ENCODE measurements at places on chromosomes 3 and 15.

DNA sequence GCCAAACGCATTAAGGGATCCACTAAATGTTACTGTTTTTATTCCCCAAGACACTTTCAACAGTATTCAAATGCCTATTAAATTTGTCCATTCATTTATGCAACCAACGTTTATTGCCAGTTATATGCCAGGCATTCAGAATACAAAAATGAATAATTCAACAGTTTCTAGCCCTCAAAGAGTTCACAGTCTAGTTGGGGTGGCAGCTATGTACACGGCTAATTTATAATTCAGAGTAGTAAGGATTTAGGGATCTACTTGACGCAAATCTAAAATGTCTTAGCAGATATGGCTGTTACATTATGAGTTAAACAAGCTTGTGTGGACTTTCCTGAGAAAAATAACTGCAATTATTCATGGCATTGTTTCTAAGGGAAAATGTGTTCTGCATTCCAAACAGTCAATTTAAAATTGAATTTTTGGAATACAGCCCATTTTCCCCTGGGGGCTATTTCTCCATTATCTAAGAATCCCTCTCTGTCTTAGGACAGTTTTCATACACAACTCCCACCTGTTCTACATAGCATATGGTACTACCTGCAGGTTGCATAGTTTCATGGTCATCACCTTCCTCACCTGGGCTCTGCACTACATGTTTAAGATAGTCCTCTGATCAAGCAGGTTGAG, 11.5 kb upstream of the MSL2 start:
- no peak for DNase-seq

GRCh38 chr3:4138786-4139431, 164.3 kb upstream of the SETMAR start:
- DNase-seq: no peak

GRCh38 chr3:51297333-51297732, 87.8 kb upstream of the MANF start:
- DNase-seq: no peak

DNA sequence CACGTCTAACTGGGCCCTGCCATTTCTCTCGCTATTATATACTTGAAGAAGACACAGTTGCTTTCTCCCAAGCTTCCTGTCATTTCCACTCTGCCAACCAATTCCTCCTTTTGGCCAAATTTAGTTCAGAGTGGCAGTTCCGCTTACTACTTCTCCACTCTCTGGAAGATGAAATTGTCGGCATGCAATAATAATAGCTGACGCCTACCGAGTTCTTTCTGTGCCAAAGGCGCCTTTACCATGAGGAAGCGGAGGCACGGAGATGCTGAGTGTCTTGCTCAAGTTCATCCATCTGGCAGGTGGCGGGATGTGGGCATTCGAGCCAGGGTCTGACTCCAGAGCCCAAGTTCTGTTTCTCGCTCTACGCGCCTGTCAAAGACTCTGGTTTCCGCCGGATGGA, 14.6 kb upstream of the NRROS start:
- DNase-seq: no peak

- DNase-seq: no peak
These were observed 3.5 kb downstream of the RPL29 start for GRCh38 chr3:51992017-51992682.

DNA sequence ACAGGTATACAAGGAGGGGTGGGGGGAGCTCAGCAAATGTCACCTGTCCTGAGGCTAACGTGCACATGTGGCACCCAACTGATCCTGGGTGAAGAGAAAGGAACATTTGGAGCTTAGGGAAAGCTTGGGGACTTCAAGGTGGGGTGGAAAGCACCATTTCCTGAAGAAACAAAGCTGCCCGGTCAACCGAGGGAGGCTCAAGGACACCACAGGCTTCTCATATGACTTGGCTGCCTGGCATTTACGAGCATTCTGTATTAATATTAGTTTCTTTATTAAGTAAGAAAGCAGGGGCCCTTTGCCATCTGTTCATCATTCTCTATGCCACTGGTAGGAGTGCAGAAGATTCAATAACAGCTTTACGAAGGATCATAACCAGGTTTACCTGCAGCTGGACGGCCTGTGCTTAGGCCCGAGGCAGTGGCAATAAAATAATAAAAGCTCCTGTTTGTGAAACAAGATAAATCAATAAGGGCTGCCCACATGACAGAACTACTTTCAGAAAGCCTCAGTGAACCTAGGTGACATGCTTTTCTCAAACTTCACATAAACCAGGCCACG, 54.0 kb downstream of the ETV5 start:
- no peak for DNase-seq

- DNase-seq: no peak
These were observed 358.5 kb upstream of the RBMS3 start for GRCh38 chr3:28922376-28922775.

DNA sequence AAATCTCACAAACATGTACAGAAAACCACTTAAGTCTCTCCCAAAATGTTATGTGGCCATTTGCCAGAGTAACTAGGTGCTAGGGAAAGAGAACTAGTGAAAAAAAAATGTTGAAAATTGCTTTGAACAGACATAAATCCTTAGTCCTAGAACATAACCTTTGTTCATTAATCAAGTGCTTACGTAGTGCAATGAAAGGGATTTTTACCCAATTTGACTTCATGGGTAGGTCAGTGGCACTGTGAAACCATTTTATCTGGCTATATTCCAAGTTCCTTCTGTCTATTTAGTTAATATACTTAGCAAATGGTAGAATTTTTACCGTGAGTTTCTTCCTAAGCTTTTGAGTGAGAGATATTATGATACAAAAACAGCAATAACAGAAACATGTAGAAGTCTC, 209.4 kb downstream of the DIPK2A start:
- DNase-seq: no peak

GRCh38 chr3:194395778-194396538, 3.1 kb downstream of the GP5 start:
- no peak for DNase-seq

DNA sequence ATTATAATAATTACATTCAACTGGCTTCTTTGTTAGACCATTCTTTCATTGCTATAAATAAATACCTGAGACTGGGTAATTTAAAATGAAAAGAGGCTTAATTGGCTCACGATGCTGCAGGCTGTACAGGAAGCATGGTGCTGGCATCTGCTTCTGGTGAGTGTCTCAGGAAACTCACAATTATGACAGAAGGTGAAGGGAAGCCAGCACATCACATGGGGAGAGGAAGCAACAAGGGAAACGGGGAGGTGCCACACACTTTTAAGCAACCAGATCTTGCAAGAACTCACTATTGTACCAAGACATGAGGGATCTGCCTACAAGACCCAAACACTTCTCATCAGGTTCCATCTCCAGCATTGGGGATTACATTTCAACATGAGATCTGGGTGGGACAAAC, 413.1 kb upstream of the ARRDC4 start:
- no peak for DNase-seq

GRCh38 chr3:81723732-81724313, 37.6 kb downstream of the GBE1 start:
- DNase-seq: no peak

DNA sequence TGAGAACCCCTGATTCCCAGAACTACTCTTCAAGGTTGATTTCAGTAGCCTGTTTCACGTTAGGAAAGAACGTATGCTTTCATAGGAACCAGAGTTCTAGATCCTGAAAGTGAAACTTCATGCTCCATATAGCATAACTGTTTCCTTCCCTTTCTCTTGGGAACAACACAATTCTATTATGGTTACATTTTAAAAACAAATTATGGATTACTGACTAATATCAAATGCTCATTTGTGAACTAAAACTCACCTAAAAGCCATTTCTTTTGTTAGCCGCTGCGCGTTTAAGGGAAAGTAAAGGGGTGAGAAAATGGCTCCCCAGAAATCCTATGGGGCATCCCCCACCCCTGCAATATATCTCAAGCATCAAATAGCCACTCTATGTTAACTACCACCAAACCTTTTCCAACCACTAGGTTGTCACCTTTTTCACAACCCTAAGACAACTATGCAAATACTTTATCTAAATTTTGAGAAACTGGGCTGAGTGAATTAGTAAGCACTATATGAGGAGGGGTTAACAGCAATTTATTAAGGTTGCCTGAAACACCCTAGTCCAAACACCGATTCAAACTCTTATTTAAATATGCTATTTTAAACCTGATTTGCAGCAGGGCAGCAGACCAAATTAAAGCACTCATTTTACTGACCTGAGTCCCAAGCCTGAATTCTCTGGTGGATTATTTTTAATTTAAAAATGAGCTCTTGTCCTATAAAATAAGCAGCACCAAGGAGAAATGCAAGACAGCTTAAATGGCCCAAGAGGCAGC, 2.4 kb downstream of the SIAH2 start:
- no peak for DNase-seq

- DNase-seq: no peak
These were observed 37.8 kb downstream of the SLC27A2 start for GRCh38 chr15:50219820-50220219.

GRCh38 chr15:45116482-45117307, 2.6 kb downstream of the DUOXA2 start:
- DNase-seq: no peak

- no peak for DNase-seq
These were observed 469.1 kb upstream of the ARHGEF26 start for GRCh38 chr3:153652076-153652475.

DNA sequence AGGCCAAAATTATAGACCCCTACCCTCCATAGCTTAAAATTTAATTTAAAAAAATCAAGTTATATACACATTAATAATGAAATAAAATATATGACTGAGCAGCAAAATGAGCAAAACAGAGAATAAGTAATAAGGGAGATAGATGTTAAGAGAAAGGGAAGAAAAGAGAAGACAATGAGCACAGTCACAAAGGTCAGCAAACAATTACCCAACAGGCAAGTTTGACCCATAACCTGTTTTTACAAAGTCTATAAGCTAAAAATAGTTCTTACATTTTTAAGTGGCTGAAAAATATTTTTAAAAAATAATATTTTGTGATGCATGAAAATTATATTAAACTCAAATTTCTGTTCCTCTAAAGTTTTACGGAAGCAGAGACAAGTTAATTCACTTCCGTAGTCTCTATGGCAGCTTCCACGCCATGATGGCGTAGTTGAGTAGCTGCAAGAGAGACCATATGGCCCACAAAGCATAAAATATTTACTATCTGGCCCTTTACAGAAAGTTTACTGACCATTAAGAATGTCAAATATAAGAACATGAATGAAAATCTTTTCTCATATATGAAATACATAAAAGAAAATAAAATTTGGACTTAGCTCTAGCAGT, 47.5 kb downstream of the ACAP2 start:
- DNase-seq: no peak

DNA sequence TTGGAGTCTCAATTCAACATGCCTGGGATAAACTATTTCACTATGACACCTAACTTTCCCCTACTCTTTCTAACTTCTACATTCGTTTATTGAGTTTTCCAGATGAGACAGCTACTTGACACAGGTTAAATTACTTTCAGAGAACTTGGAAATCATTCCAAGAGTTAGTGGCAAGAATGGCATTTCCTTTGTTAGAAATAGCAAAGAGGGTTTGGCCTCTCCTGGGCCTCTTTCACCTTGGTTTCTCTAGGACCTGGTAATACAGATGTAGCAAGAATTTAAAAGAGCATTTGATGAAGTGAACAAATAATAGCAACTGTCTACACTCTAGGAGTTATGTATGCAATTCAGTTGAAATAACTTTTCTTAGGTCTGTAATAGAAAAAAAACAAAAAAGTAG, 748.9 kb downstream of the MECOM start:
- DNase-seq: no peak

DNA sequence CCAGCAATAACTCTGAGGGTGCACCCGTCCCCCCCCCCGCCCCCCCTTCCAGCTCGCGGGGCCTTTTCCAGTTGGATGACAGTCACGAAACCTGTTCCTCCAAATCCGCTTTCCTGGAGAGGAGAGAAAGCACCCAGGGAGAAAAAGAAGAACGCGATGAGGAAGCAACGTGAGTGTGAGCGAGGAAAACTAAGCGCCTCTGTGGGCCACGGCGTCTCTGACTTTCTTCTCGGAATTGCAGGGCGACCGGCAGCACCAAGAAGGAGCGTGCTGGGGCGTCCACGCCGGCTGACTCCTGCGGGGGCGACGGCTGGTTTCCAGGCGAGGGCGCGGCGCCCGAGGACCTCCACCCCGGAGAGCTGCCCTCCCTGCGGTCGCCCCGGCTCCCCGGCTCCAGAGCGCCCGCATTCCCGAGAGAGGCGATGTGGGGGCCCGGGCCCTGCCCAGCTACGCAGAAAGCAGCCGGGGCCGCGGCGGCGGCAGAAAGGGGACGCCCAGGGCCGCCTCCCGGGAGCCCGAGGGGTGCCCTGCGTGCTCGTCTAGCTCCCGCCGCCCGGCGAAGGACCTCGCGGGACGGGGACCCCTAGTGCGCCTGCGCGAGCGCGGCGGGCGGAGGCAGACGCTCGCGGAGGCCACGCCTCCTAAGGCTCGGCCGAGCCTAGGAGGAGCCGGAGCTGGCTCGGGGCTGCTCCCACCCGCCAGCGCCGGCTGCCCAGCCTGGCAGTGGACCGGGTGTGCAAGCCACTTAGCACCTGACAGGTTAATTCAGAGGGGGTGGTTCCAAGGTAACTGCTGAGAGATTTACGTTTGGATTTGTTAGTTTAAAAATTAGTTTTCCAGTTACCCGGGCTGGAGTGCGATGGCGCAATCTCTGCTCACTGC, 15.3 kb upstream of the ADIPOQ start:
- DNase-seq: peak; percentile 75

- no peak for DNase-seq
These were observed 3.2 kb downstream of the RTP3 start for GRCh38 chr3:46500656-46501635.

Data from NCI-H1930 (cell line).